NCI-H1105 (cell line): ENCODE measurements at places on chromosomes 7 and 10.

DNA sequence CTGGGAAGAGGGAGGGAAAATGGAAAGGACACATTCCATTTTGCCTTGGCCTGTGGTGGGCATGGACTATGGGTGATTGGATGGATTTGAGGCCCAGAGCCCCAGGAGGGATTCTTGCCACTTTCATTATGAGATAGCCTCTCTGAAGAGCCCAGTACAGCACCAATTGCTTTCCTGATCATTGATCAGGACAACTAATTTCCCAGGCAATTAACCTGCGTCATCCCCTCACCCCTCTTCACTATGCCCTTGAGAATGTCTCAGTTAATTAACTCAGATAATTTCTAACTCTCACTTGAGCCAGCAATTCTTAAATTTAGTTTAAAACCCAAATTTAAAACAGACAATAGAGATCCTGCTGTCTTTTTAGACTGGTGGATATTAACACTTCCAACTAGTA lies 13.5 kb upstream of the PLEKHA1 start:
- no peak for DNase-seq

GRCh38 chr7:59079-60016 lies 133.0 kb upstream of the FAM20C start:
- DNase-seq, result no peak

GRCh38 chr10:121168545-121169216 lies 317.5 kb downstream of the WDR11 start:
- DNase-seq, result no peak

GRCh38 chr10:86164174-86164774 lies 202.3 kb downstream of the GRID1 start:
- DNase-seq, result no peak

GRCh38 chr7:121795736-121796135 lies 77.2 kb upstream of the PTPRZ1 start:
- DNase-seq, result no peak

- DNase-seq, result no peak
Measured at GRCh38 chr10:49118430-49119074, 3.2 kb upstream of the VSTM4 start.

DNA sequence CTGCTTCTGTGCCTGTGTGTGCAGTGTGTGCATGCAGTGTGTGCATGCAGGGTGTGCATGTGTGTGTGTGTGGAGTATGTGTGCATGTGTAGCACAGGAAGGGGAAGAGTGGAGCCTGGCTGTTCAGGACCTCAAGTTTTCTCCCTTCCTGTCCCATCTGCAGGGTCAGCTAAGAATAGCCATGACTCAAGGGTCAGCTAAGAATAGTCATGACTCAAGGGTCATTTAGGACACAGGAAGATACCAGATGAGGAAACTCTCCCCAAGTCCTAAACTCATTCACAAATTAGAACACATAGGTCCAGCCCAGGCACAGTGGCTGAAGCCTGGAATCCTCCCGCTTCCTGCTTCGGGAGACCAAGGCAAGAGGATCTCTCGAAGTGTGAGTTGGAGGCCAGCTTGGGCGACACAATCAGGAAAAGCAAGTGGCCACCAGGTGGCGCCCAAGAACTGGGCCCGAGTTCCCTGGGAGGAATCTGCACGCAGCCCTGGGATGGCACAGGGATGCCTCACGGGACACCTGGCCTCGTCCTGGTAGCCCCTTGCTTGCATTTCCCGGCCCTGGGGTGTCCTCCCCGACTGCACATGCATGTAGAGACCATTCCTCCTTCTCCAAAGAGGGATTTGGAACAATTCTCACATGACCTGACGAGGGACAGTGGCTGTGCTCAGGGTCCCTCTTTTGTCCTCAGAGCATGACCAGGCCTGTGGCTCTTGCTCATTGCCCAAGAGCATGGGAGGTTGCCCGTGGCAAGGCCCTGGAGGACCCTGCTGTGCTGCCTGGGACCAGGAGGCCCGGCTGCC lies 21.4 kb upstream of the VOPP1 start:
- peak; percentile 40 for DNase-seq

DNA sequence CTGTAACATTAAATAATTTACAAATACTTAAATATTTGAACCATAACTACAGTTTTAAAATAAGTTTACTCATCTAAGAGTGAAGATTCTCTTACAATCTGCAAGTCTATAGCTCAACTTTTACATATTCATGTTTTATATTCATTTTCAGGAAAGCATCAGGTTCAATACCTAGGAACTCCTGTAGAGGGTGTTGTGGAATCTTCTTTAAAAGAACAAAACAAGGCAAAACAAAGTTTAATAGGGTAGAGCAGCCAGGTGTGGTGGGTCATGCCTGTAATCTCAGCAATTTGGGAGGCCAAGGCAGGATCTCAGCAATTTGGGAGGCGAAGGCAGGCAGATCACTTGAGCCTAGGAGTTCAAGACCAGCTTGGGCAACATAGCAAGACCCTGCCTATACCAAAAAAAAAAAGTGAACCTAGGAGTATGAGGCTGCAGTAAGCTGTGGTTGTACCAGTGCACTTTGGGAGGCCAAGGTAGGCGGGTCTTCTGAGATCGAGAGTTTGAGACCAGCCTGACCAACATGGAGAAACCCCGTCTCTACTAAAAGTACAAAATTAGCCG lies 45.1 kb downstream of the ST8SIA6 start:
- DNase-seq, result no peak

- DNase-seq, result peak; percentile 37
Measured at GRCh38 chr7:154591544-154591943, 411.4 kb downstream of the PAXIP1 start.

DNA sequence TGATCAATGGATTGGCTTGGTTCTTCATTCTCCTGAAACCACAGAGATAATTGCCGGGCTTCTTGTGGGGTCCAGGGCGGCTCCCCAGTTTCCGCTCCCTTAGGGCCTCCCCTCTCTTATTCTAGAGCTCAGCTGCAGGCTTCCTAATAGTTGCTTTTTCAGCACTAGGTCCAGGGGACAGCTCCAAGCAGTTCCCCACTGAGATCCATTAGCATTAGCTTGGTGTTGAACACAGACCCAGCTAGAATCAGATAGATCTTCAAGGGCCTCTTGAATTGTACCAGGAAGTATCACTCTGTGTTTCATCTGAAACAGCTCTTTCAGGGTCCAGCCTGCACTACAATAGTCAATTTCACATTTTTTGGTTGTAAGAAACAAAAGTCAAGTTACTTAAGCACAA lies 238.7 kb downstream of the SEC23IP start:
- no peak for DNase-seq

DNA sequence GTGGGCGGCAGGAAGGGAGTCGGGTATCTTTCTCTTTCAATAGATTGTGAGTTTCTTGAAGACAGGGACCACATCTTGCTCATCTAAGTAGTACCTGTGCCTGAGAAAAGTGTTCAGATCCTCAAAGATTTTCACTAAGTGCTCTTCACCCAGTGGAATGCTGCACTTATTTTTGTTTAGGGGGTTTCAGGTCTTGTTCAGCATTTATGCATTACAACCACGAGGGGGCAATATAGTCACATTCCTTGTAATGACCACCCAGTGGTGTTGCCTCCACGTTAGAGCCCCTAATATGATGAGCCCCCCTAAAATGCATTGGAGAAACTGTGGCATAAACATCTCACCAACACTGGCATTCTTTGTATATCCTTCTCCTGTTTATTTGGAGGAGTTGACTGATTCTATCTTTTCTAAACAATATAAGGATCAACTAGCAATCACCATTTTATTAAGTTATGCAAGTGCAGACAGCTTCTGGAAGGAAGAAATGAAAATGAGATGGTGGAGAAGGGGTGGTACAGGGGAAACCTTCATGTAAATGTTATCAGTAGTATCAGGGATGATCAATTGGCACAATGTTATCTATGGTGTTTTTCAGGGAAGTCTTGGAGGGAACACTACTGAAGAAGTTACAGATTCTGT lies 3.1 kb upstream of the PAPSS2 start:
- no peak for DNase-seq

DNA sequence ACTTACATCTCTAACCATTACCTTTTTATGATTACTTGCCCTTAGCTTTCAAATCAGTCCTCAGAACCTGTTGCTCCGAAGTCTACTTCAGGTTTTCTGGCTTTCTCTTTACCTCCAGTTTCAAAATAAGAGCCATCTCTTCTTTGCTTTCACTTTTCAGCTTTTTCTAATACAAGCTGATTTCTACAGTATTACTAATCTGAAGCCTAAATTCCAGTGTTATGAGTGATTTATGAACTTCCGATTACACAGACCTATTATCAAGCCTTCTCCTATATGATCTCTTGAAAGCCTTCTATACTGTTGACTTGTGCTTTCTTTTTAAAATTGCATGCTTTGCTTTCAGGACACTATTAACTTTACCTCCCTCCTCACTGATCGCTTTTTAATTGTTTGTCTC lies 1307.8 kb upstream of the CELF2 start:
- no peak for DNase-seq

- no peak for DNase-seq
Measured at GRCh38 chr7:148799893-148800555, 84.1 kb downstream of the EZH2 start.

DNA sequence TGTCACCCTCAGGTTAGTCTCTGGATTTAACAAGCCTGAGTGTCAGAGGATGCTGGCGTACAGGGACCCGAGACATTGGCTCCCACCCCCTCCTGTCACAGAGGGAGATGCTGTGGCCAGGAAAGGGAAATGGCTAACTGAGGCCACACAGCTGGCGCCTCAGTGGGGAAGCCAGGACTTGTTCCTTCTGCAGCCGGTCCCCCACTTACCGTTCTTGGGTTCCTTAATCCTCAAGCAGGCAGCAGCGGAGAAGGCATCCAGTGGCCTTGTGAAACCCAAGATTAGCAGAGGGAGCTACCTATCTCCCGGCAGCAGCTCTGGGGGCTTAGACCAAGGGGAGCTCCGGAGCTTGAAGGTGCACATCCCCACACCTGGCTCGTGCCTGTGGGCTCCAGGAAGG lies 65.4 kb downstream of the NEURL1 start:
- DNase-seq, result no peak

- DNase-seq, result no peak
Measured at GRCh38 chr10:6018422-6018821, 41.1 kb upstream of the IL15RA start.

- no peak for DNase-seq
Measured at GRCh38 chr10:926075-926698, 5.3 kb downstream of the LARP4B start.

GRCh38 chr10:32155075-32155516 lies 98.9 kb upstream of the KIF5B start:
- DNase-seq, result no peak

DNA sequence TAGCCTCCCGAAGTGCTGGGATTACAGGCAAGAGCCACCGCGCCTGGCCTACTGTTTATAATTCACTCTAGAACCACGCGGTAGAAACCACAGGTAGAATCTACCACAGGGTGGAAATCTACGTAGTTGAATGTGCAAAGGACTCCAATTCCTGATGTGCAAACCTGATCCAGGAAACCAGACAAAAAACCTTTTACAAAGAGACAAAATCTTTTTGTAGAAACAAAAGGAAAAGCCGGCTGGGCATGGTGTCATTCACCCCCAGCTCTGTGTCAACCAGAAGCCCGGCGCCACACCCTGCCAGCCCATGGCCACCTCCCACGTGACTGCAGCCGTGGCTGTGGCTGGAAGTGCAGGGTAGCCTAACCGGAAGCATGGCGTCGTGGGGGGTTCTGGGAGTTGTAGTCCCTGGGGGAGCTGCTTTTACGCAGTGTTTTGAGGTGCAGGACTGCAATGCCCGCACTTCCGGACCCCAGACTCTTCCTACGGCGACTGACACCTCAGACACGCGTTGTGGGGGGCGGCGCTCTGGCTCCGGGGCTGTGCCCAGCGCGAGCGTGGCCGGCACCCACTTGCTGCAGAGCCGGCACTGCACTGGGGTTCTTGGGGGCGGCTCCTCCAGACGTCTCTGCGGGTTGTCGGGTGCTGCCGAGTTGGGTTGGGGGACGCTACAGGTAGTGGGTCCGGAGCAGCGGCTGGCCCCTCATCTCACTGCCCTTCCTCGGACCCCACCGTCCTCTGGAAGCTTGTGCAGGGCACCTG lies 41.5 kb upstream of the RNF216 start:
- peak; percentile 91 for DNase-seq

DNA sequence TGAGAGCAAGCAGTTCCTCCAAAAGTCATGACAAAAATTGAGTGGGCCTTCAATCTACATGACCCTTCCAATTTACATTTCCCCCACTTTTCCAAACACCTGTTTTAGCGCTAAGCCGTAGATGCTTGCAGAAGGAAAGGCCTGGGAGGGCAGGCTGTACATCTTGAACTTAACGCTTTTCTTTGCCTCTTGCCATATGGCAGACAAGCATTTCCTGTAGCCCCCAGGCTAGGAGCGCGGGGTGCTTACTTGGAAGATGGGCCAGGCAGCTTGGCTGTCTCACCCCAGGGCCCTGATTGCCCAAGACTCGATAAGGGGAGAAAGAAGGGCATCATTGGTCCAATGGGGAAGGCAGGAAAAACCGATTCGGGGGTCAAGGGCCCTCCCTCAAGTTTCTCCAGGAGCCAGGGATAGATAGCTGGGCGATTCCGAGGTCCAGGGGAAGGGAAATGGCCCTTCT lies 1.8 kb downstream of the HOXA10 start:
- no peak for DNase-seq

DNA sequence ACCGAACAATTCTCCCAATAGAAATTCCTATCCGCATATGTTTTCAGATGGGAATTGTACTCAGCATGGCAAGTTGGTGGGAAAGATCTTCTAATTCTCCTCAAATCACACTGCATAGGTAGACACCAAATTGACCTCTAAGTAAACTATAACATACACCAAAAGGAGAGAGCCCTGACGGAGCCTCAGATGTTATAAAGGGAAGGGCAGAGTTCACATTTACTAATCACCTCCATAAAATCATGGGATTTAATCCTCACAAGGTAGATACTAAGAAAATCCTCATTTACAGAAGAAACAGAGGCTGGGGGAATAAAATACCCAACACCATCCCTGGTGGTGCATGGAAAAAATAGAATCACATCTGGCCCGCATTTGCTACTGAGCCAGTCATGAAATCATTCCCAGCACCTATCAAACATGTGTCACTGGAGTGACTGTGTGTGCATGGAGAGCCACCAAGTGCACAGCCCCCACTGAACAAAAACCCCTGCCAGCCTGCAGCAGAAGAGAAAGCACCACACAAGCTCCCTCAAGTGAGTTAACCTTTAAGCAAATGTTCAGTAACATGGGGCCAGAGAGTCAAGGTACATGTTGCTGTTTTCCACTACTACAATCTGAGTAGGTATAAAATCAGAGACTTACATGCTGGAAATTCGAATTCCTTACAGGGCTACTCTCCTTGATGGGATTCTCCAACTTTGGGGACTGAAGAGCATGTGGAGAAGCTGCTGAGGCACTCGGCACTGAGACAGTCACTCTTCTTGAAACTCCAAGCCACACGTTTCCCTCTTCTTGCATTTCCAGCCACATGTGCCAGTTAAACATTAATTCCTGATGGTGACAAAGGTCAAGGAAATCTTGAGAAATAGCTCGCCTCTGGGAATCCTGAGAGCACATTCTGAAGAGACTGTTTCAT lies at the start of gene DDC:
DDC (minus strand) TSS at position 766 of the 919 bp plus-strand sequence. CDS start 21,320 bp downstream, outside the sequence.
- DNase-seq, result no peak

GRCh38 chr10:97063983-97064837 lies 121.5 kb downstream of the SLIT1 start:
- DNase-seq, result no peak

DNA sequence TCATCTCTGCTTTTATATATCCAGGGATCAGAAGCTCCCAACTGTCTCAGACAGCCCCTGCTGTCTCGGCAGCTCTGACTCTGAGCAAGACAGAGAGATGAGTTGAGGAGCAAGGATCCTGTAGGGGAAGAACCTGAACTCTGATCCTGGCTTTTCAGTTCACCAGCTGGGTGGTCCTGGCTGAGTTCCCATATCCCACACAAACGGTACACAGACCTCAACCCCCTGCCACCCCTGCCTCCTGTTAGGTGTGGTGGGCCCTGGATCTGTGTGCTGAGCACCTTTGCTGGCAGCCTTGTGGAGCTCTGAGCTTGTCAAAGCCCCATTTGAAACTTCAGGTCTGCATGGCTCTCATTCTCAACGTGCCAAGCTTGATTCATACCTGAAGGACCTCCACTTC lies 54.3 kb upstream of the GPR26 start:
- no peak for DNase-seq
